ENCODE measurements at places on chromosomes 11 and 22.

DNA sequence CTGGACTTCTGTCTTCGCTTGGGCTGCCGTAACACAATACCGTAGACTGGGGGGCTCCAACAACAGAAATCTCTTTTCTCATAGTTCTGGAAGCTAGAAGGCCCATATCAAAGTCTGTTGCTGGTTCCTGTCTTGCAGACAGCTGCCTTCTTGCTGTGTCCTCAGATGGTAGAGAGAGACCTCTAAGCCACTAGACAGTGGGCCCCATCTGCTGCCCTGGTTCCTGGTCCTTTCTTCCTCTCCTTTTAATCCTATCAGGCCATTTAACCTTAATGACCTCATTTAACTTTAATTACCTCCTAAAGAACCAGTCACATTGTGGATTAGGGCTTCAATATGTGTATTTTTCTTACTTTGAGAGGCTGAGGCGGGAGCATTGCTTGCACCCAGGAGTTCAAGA is 9.4 kb downstream of the CEP164 start:
- no peak for DNase-seq
- H3K4me1 ChIP-seq = no peaks in the 10 kb centered on the region
- H3K4me3 ChIP-seq = no peak overlapping the region
- H3K27me3 ChIP-seq = no peaks in the 10 kb centered on the region

- no peaks in the 10 kb centered on the region for H3K27me3 ChIP-seq
- H3K36me3 ChIP-seq = no peaks in the 10 kb centered on the region
- H3K27ac ChIP-seq = no peak overlapping the region
These were observed 5.0 kb downstream of the ZP1 start for GRCh38 chr11:60872124-60872960.

DNA sequence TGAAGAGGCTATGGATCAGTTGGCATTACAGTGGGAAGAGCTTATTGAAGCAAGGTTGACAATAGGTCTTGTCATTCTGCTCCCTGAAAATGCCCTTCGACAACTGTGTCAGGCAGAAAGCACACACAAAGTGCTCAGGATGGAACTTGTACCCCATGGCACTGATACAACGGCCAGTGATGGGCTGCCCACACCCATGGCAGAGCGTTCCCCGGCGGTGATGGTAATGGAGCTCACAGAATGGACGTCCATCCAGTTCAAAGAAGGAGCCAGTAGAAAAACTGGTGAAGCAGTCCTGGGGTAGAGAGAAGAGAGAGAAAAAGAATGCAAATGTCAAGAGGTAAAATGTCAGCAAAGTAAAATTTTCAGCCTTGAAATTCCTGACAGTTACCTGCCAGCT is 19.5 kb upstream of the OR5B21 start:
- no peak overlapping the region for H3K27ac ChIP-seq
- no peaks in the 10 kb centered on the region for H3K27me3 ChIP-seq
- H3K36me3 ChIP-seq = peaks cover 22% of the 10 kb centered on the region
- DNase-seq = no peak

DNA sequence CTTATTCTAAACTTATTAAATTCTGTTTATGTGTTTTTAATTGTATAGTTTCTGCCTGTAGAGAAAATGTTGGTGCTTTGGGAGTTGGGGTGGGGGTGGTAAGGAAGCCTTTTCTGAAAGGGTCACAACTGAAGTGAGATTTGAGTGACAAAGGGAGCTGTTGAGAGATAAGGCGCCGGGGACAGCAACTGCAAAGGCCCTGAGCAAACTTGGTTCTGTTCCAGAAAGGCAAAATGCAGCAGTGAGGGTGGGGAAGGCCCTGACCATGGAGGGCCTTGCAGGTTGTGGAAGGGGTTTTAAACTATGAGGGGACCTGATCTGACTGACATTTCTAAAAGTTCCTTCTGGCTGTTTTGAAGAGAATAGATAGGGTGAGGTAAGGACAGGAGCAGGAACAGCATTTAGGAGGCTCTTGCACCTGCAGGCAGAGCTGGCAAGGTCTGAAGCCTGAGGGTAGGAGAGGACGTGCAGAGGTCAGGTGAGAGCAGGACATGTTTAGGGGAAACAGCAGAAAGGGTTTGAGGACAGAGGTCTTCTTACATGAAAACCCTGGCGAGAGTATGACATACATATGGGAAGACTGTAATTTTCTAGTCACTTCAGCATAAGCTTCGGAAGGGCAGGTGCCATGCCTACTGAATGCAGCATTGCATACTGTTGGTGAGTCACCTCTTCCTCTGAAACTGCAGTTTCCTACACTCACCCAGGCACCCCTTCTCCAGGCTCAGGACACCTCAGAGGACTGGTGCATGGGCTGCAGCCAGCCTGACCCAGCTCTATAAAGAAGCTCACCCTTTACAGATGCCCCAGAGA is 190.7 kb downstream of the SNX19 start:
- H3K27ac ChIP-seq = no peak overlapping the region
- no peaks in the 10 kb centered on the region for H3K27me3 ChIP-seq
- no peaks in the 10 kb centered on the region for H3K4me1 ChIP-seq
- H3K36me3 ChIP-seq = no peaks in the 10 kb centered on the region
- DNase-seq = no peak

- no peak for DNase-seq
- no peaks in the 10 kb centered on the region for H3K27me3 ChIP-seq
- no peaks in the 10 kb centered on the region for H3K36me3 ChIP-seq
- no peak overlapping the region for H3K27ac ChIP-seq
These were observed 1.9 kb downstream of the CEP57 start for GRCh38 chr11:95792200-95792599.

DNA sequence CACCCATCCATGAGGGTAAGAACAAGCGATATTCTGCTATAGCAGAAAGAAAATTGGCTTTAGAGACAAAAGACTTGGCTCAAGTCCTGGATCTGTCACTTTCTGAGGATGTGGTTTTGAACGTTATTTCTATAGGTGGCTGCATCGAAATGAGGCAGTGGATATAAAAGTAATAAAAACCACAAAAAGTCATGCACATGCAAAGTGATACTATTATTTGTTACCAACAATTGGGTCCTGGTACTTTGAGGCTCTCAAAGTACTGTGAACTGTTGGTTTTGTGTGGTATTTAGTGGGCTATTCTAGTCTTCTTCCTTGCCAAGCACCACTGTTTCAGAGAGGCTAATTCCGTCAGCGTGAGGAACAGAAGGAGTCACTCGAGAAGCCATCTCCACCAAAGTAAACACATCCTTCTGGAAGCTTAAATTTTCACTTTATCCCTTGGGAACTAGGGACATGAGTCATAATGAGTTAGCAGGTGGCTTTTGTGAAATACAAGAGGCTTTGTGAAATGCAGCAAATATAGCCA is 13.1 kb downstream of the UBASH3B start:
- H3K4me1 ChIP-seq = peaks cover 31% of the 10 kb centered on the region
- no peak overlapping the region for H3K4me3 ChIP-seq
- peak overlapping the region; percentile 48 for H3K27ac ChIP-seq
- DNase-seq = no peak
- H3K36me3 ChIP-seq = no peaks in the 10 kb centered on the region

GRCh38 chr11:9992306-9992705 is 301.7 kb downstream of the SBF2 start:
- H3K27me3 ChIP-seq = no peaks in the 10 kb centered on the region
- no peak overlapping the region for H3K27ac ChIP-seq
- no peaks in the 10 kb centered on the region for H3K4me1 ChIP-seq
- no peak overlapping the region for H3K4me3 ChIP-seq
- no peak for DNase-seq

DNA sequence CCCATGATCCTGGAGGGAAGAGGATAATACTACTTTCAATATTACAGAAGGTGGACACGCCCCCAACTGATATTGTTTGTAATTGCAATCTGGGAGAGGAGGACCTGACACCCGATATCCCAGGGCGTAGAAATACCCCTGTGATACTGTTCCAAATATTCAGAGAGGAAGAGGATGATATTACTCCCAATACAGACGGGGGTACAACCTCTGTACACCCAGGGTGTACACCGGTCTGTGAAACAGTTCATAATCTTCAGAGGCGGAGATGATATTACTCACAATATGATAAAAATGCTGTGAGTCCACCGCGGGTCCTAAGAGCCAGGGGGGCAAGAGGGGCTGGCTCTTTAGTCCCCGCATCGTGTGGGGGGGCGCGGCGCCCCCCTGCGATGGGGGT is 57.2 kb upstream of the ALDH3B2 start:
- no peaks in the 10 kb centered on the region for H3K36me3 ChIP-seq
- no peaks in the 10 kb centered on the region for H3K27me3 ChIP-seq
- peaks cover 4% of the 10 kb centered on the region for H3K4me1 ChIP-seq

DNA sequence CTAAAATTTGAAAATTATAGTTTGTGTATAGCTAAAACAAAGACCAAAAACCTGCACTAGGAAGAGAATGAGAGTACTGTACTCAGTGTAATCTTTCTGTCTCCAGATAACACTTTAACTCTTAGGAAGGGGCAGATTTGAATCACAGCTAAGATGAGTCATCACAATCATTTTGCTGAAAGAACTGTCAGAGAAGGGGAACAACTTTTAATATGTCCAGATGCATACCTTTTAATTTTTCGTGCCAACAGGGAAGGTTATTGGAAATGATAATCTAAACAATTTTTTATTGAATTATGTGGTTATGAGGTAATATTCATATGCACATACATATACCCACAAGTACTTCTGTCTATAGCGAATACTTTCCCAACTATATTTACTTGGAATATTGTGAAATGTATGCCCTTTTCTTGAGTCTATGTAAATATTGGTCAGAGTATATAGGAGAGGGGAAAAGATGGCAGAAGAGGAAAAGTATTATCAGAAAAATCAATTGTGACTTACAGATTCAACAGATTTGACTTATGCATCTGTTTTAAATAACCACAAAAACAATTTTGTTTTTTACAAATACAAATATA is 51.1 kb upstream of the MUC15 start:
- no peaks in the 10 kb centered on the region for H3K36me3 ChIP-seq
- DNase-seq = no peak
- no peaks in the 10 kb centered on the region for H3K4me1 ChIP-seq
- H3K27me3 ChIP-seq = no peaks in the 10 kb centered on the region

DNA sequence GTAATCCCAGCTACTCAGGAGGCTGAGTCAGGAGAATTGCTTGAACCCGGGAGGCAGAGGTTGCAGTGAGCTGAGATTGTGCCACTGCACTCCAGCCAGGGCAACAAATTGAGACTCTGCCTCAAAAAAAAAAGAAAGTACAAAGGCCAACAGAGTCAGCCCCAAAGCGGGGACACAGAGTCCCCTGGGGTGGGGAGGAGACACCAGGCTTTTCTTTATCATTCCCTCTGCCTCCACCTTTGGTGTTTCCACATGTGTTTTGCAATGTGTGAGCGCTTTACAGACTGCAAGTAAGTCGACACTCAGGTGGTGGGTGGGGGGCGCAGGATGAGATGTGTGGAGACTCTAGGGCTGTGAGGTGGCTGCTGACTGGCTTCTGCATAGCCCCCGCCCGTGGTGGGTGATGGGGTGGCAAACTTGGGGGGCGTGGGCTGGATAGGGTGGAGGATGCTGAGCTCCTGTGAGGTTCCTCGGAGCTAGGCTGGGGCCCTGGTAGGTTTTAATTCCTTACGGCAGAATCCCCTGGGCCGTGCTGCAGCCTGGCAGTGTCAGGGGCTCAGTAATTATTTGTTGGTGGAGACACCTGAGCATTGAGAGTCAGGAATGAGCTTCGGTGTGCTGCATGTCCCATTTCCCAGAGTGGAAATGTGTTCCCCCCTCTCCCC is 177.2 kb downstream of the CTTN start:
- no peak overlapping the region for H3K27ac ChIP-seq
- H3K4me3 ChIP-seq = no peak overlapping the region
- H3K36me3 ChIP-seq = no peaks in the 10 kb centered on the region
- DNase-seq = no peak

- H3K27me3 ChIP-seq = no peaks in the 10 kb centered on the region
- no peak for DNase-seq
- no peak overlapping the region for H3K4me3 ChIP-seq
- H3K36me3 ChIP-seq = no peaks in the 10 kb centered on the region
These were observed 36.2 kb downstream of the DLG2 start for GRCh38 chr11:85590848-85591483.

DNA sequence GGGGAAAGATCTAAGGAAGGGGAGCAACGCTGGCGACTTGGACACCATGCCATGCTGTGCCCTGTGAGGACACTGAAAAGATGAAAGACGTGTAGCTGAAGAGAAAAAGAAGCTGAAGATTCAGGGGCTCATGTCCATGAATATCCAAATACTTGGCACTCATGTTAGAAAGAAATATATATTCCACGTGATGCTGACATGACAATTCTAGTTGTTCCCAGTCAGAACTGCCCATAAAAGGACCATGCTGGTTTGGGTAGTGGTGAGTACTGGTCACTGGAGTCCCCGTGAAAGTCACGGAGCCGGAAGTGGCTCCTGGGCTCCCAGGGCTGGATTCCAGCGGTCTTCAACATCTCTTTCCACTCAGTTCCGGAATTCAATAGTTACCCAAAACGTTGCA is 9.9 kb downstream of the MS4A15 start:
- H3K27me3 ChIP-seq = peaks cover 3% of the 10 kb centered on the region
- H3K36me3 ChIP-seq = no peaks in the 10 kb centered on the region
- no peaks in the 10 kb centered on the region for H3K4me1 ChIP-seq
- no peak for DNase-seq
- no peak overlapping the region for H3K27ac ChIP-seq

GRCh38 chr11:104852811-104853210 is 45.4 kb downstream of the CASP12 start:
- H3K4me1 ChIP-seq = no peaks in the 10 kb centered on the region
- H3K4me3 ChIP-seq = no peak overlapping the region
- no peak for DNase-seq
- H3K27me3 ChIP-seq = no peaks in the 10 kb centered on the region

- no peaks in the 10 kb centered on the region for H3K27me3 ChIP-seq
- no peak for DNase-seq
- H3K36me3 ChIP-seq = peaks cover 21% of the 10 kb centered on the region
- no peak overlapping the region for H3K4me3 ChIP-seq
- peaks cover 62% of the 10 kb centered on the region for H3K4me1 ChIP-seq
These were observed 47.7 kb downstream of the CD82 start for GRCh38 chr11:44613153-44613552.

DNA sequence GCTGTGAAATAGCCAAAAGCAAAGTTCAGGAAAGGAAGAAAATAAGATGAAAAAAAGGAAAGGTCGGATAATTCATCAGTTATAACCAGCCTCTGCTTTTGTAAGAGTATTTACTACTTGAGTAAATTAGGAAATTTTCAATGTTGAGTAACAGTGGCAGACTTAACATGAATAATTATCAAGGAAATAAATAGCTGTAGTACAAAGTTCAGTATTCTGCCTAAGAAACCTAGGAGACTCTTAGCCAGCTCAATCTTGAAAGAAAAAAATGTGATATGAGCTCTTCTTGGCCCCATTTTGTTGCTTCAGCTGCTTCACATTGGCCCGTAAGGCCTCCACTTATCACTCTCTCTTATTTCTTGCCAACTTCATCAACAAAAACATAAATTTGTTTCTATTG is 17.0 kb upstream of the DNAJB7 start:
- no peak overlapping the region for H3K4me3 ChIP-seq
- H3K4me1 ChIP-seq = no peaks in the 10 kb centered on the region
- H3K36me3 ChIP-seq = peaks cover 19% of the 10 kb centered on the region
- no peak for DNase-seq

GRCh38 chr11:116793772-116794097 is 2.1 kb upstream of the APOA5 start:
- no peaks in the 10 kb centered on the region for H3K27me3 ChIP-seq
- no peak overlapping the region for H3K4me3 ChIP-seq
- DNase-seq = no peak
- H3K36me3 ChIP-seq = no peaks in the 10 kb centered on the region
